Activated T-cell treated with anti-CD3 and anti-CD28 coated beads for 1 hour (primary cell): ENCODE measurements at places on chromosomes 1 and 21.
A peak's percentile ranks its signal among the peaks of the same experiment; 100 is the strongest.

GRCh38 chr1:58251430-58252073 lies 295.0 kb downstream of the OMA1 start:
- no peak for DNase-seq

DNA sequence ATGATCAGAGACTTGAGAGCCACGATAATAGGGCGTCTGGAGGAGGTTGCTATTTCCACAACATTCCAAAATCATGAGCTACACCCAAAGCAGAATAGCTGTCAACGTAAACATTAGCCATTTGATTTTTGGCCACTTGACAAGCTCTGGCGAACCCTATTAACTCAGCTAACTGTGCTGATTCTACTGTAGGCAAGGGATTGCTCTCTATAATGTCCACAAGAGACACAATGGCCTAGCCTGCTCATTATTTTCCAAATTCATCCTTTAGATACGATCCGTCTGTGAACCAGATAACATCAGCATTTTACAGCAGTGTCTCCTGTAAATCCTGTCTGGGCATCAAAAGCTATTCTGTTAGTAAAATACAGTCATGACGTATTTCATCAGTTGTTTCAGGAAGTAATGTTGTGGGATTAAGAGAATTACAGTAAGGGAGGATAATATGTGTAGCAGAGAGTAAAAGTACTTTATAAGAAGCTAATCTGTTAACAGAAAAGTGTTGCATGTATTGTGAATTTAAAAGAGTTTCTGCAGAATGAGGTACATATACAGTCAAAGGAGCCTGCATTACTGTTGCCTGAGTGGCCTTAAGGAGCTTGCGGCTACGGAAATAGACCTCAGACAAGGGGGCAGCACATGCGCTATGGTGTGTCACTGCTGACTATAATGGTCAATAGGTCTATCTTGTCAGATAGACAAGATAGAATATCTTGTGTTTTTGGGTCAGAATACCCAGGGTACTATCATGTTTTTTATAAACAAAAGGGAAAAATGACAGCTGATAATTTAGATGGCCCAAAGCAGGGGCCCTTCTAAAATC lies 44.9 kb upstream of the TINAGL1 start:
- DNase-seq: no peak

DNA sequence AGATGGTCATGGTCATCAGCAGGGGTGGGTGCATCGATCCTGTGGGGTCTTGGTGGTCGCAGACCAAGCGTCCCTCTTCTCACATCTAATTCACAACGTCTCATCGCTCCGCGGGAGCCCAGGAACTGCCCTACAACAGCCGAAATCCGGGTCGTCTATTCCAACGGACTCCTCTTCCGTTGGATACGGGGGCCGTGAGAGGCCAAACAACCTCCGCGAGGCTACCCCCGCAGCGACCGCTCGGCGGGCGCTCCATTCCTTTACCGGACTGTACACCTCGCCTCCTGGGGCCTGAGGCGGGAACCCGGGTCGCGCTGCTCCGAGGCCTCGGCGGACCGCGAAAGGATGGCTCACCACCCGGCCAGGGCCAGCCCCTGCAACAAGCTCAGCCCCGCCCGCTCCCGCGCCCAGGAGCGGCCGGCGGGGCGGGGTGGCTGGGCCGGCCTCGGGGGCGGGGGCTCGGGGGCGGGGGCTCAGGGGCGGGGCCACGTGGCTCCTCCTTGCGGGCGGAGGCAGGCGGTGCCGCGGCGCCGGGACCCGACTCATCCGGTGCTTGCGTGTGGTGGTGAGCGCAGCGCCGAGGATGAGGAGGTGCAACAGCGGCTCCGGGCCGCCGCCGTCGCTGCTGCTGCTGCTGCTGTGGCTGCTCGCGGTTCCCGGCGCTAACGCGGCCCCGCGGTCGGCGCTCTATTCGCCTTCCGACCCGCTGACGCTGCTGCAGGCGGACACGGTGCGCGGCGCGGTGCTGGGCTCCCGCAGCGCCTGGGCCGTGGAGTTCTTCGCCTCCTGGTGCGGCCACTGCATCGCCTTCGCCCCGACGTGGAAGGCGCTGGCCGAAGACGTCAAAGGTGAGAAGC lies at the start of gene QSOX1:
QSOX1 (plus strand) TSS at position 545 of the 857 bp plus-strand sequence; CDS start at position 584, 39 bp downstream.
- peak; percentile 79 for DNase-seq

DNA sequence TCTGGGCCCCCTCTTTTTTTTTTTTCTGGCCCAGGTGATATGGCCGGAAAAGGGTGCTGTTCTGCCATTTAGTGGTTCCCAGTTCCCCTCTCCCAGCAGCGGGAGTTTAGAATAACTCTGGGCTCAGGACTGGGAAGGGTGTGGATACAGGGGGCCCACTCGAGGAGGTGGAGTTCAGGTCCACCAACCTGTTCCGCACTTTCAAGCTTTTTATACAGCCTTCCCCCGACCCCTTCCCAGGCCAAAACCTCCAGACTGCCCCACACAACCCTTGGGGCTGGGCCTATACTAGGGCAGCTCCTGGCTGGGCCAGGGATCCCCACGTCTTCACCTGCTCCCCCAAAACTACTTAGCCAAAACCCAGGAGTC lies 402 bp downstream of the PLEKHG5 start:
- DNase-seq: no peak

DNA sequence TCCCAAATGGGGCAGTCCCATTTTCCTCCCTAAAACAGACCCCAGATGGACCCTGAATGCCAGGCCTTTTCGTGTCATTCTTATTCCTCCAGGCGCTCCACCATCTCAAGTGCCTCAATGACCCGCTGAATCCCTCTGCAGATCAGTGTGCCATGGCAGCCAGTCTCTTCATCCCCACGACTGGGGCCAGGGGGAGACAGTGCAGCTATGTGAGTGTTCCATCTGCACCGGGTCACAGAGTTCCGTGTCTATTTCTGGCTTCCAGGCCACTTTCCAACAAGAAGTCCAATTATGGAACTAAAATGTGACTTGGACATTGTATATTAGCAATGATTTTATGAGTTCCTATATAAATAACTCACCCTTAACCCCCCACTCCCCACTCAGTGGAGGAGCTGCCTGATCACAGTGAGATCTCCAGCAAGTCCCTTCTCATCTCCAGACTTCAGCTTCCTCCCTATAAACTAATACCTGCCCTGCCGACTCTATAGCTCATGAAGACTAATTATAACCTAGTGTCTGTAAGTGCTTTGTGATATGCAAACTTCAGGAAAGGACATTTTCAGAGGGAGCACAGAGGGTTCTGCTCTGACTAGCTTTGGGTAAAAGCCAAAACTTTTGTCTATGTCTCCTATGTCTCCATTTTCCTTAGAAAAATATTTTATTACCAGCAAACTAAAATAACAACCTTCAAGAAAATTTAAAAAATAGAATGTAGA lies 56.3 kb upstream of the NFASC start:
- no peak for DNase-seq

- no peak for DNase-seq
Measured at GRCh38 chr1:204459706-204460105, 34.9 kb downstream of the PIK3C2B start.

- DNase-seq: no peak
Measured at GRCh38 chr1:205020466-205020865, 22.5 kb upstream of the CNTN2 start.

GRCh38 chr1:226820941-226821718 lies 49.3 kb upstream of the PSEN2 start:
- no peak for DNase-seq

DNA sequence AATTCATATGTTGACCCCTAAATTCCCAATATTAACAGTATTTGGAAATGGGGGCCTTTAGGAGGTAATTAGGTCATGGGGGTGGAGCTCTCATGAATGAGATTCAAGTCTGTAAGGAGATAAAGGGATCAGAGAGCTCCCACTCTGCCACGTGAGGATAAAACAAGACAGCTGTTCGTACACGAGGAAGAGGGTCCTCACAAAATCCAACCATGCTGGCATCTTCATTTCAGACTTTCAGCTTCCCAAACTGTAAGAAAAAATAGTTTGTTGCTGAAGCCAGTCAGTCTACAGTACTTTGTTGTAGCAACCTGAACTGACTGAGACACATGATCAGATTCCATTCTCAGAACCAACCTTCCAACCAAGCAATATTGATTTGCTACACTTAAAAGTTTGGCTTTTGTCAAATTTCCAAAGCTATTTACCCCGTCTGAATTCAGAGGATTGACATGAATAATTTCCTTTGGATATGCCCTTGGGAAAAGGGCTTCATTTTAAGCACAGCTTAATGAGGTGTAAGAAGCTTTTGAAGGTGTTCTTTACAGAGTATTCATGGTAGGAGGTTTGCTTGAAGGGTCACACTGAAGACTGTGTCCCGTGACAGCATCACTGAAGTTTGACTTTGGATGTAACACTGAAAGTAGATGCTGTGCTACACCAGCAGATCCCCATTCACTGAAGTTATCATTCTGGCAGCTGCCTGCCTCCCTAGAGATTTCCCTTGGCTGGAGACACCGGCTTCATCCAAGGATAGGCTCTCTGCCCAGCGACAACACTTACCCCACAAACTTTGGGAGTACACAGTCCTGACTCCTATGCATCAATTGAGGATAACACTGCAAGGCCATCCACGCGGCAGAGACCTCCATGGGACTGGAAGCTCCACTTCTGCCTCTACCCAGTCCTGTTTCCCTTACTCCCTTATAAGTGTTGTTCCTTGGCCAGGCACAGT lies 4.9 kb upstream of the OMA1 start:
- DNase-seq: no peak

GRCh38 chr1:61173118-61173517 lies 90.8 kb downstream of the NFIA start:
- DNase-seq: no peak

DNA sequence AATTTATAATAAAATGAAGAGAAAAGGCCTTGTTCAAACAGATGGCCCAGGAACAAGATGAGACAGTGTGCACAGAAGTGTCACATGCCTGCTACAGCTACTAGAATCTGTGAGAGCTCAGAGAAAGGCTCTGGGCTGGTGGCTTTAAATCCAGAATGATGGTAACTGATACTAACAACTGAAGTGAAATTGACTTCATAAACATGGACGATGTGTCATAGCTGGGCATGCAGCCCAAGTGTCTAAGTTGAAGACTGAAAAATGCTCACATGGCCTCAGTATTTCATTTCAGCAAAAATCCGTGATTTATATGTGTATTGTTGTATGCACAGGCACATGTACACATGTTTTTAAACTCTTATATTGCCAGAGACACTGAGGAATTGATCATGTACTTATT lies 208.3 kb upstream of the RUNX1 start:
- DNase-seq: no peak

DNA sequence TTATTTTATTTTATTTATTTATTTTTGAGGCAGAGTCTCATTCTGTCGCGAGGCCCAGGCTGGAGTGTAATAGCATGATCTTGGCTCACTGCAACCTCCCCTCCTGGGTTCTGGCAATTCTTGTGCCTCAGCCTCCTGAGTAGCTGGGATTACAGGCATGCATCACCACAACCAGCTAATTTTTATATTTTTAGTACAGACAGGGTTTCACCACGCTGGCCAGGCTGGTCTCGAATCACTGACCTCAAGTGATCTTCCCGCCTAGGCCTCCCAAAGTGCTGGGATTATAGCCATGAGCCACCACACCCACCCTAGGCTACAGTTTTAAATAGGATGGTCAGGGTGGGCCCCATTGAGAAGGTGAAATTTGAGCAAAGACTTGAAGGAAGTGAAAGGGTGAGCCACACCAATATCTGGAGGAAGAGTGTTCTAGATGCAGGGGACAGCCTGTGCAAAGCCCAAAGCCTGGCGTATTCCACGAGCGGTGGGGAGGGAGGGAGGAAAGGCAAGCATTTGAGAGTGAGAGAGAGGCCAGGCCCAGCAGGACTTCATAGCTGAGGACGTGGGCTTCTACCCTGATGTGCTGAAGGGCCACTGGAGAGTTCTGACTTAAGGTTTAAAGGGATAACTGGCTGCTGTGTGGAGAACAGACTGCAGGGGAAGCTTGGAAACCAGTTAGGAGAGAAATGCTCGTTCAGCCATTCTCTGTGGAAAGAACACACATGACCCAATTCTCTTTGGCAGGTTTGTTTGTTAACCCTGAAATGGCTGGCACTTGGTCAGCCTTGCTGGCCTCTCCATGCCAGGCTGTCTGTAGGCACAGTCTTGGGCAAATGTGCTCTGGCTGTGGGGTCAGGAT lies 62.6 kb upstream of the FAM20B start:
- no peak for DNase-seq

- DNase-seq: no peak
Measured at GRCh38 chr1:201463071-201463552, 5.9 kb downstream of the PHLDA3 start.

- DNase-seq: no peak
Measured at GRCh38 chr1:37634244-37634991, at the start of gene RSPO1. TSS of gene RSPO1 (minus strand) at chr1:37634892. CDS start at chr1:37629661, 5,231 bp downstream.

DNA sequence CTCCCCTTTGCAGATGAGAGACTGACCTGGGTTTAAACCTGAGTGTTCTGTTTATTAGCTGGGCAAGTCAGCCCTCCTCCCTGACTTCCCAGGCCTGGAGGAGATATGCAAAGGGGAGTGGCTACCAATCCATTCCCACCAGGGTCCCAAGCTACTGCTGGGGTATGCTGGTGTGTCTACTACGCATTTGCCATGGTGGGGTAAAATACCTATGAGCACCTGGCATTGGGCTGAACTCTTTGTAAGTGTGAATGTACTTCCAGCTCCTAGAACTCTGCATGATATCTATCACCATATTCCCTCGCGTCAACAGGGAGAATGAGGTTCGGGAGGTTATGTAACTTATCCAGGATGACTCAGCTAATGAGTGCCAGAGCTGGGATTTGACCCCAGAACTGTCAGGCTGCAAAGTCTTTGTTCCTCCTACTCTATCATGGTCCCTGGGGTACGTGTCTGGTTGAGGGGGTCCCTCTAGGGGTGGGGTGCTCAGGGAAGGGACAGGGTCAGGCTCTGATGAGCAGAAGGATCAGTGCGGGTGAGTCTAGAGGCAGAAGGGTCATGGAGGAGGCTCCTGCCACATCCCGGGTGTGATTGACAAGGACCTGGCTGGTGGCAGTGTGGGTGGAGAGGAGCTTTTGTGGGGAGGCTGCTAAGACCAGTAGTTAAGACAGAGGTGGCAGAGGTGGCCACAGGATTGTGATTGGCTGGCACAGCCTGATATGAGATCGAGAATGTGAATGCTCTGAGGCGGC lies 16.7 kb downstream of the AMPD2 start:
- no peak for DNase-seq

DNA sequence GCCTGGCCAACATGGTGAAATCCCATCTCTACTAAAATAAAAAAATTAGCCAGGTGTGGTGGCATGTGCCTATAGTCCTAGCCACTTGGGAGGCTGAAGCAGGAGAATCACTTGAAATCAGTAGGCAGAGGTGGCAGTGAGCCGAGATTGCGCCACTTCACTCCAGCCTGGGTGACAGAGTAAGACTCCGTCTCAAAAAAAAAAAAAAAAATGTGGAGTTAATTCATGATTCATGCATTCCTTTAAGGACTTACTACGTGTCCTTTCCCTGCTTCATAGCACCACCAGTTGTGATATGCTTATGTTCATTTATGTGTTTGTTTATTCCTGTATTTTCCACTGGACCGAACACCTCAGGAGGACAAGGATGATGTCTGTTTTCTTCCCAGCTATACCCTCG lies 12.7 kb upstream of the PRELP start:
- DNase-seq: no peak

DNA sequence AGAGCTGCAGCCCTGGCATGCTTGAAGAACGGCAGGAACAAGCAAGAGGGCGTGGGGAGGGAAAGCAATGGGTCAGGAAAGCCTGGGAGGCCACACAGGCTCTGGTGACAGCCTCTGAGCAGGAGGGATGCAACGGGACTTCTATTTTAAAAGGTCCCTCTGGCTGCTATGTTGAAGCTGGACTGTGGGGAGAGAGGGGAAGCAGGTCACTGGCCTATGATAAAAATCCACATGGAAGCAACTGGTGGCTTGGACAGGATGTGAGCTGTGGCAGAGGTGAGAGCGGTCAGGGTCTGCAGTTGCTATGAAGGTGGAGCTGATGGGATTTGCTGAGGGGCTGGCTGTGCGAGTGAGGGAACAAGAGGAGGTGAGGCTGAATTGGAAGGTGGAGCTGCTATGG lies 11.2 kb downstream of the PADI1 start:
- DNase-seq: no peak

- DNase-seq: no peak
Measured at GRCh38 chr1:182213163-182213562, 151.7 kb upstream of the ZNF648 start.
